ENCODE measurements at places on chromosomes 4 and X. TPM values are rescaled to one million over a fixed set of nuclear protein-coding genes. Genes with fewer than 3 reads are reported as not detected.

Gene PDE6B
- total RNA-seq: 2.3 TPM

DNA sequence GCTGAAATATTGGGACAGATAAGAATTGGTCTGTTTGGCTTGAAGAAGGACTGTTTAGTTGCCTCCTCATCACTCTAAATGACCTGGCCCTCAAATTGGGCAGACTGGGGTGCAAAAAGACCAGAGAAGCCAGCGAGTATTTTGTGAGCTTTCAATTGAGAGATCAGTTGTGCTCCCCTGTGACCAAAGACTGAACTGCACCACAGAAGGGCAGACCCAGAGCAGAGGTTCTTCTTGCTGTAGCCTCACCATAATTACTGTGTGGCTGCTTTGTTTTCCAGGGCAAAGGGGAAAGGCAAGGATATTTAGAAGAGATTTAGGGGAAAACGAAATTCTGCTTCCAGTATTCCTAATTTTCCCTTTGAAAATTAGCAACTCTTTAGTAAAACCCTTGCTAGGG lies 104.0 kb upstream of the MBNL3 start:
- no peak overlapping the region for H3K4me3 ChIP-seq
- H3K27me3 ChIP-seq: peaks cover 14% of the 10 kb centered on the region
- no peaks in the 10 kb centered on the region for H3K4me1 ChIP-seq
- no peaks in the 10 kb centered on the region for H3K36me3 ChIP-seq
- no peak overlapping the region for H3K27ac ChIP-seq

DNA sequence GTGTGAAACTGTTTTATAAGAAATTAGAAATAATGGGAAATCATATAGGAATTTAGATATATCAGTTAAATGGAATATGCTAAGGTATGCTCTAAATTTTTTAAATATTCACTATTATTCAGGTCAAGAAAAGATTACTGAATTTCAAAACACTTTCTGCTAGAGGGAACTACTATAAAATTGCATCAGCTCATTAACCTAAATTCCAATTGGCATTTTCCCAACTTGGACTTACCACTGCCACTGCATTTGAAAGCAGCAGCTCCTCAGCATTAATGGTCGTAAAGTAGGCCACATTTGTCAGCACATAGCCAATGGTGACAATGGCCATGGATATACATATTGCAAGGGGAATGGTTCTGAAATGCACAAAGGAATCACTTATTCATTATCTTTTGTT lies 57.3 kb downstream of the SLC7A11 start:
- H3K27ac ChIP-seq: no peak overlapping the region
- H3K27me3 ChIP-seq: no peaks in the 10 kb centered on the region
- peaks cover 37% of the 10 kb centered on the region for H3K4me1 ChIP-seq
- H3K36me3 ChIP-seq: peaks cover 10% of the 10 kb centered on the region

- no peak overlapping the region for H3K27ac ChIP-seq
- no peak for DNase-seq
- no peaks in the 10 kb centered on the region for H3K4me1 ChIP-seq
- no peaks in the 10 kb centered on the region for H3K27me3 ChIP-seq
Observed at GRCh38 chr4:23828020-23828715, 61.7 kb downstream of the PPARGC1A start.

- peak overlapping the region; percentile 33 for H3K4me3 ChIP-seq
- H3K36me3 ChIP-seq: peaks cover 3% of the 10 kb centered on the region
- no peaks in the 10 kb centered on the region for H3K27me3 ChIP-seq
- no peak for DNase-seq
- peaks cover 43% of the 10 kb centered on the region for H3K4me1 ChIP-seq
- peak overlapping the region; percentile 97 for H3K27ac ChIP-seq
Observed at GRCh38 chr4:26032630-26033317, 118.8 kb downstream of the SMIM20 start.

Data from chondrocyte (in vitro differentiated cells).